ENCODE measurements at places on chromosomes 6 and 20. TPM values are rescaled to one million over a fixed set of nuclear protein-coding genes. Genes with fewer than 3 reads are reported as not detected.

GRCh38 chr6:91087908-91088307 lies 501.0 kb upstream of the MAP3K7 start:
- no peak for DNase-seq

DNA sequence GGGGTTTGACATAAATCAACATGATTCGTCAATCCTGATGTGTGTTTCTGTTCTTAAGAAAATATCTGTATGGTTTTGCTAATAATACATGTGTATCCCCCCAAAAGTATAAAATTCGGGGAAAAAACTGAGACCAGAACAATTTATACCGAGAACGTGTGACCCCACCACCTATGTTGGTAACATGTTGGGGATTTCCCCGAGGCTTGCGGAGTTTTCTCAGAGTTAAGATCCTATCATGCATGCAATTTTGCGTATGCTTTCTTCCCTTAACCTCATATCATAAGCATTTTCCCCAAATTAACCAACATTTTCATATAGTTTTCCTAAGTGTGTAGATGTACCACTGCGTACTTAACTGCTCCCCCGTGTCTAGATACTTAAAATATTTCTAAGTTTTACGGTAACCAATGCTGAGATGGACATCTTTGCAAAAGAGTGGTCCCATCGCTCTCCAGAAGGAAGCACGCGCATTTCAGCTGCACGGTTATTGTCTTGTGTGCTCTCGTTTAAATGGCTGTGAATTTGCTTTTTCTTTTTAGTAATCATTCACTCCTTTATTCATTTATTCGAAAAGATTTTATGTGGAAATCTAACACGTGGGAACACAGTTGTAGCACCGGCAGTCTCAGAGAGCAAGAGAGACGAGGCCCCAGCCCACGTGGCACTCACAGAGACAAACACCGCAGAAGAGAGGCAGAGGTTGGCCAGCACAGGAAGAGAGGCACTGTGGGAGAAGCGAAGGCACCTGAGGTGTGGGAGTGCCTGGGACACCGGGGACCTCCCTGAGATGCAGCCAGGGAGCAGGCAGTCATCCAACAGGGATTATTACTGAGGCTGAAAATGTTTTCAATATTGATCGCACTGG lies 13.2 kb upstream of the IRF4 start:
- no peak for DNase-seq

The APOBEC2 gene
- total RNA-seq, result not detected

The SYCP2L gene
- 0.57 TPM for total RNA-seq

- no peak for DNase-seq
These were observed 49.2 kb downstream of the KHDC1L start for GRCh38 chr6:73176057-73176456.

The GOPC gene
- 31.4 TPM for total RNA-seq

GRCh38 chr20:35369804-35370203 lies 42.0 kb downstream of the UQCC1 start:
- no peak for DNase-seq

The METTL24 gene
- total RNA-seq, result 23.5 TPM

DNA sequence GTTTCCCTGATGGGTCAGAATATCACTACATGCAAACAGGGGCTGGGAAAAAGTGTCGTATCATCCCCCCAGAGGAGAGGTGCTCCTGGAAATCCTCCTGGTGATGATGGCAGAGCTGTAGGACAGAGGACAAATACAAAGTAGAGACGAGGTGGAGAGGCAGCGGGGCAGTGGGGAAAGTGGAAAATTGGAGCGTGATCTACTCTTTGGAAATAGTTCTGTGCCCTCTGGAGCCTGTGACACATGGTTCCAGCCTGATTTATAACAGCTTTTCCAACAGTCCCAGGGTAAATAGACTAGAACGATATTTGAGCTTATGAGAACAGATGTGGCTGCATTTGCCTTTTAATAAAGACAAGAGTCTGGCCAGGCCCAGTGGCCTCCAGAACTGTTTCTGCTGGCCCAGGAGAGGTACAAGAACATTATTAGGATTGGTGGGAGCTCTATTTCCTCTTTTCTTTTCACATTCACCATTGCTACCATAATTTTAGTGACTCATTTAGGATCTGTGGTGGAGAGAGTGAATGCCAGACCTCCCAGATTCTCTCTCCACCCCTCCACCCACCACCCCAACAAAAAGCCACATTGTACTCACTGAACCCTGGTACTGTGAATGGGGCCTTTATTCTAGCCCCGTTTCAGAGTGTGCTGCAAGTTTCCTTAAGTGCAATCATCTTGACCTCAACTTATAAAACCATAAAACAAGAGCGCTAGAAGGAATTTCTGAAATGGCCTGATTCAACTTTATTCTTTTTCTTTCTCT lies 78.3 kb downstream of the BTBD3 start:
- no peak for DNase-seq

The NHLRC1 gene
- 3.6 TPM for total RNA-seq

- no peak for DNase-seq
These were observed 176.7 kb upstream of the COL21A1 start for GRCh38 chr6:56424064-56424463.

DNA sequence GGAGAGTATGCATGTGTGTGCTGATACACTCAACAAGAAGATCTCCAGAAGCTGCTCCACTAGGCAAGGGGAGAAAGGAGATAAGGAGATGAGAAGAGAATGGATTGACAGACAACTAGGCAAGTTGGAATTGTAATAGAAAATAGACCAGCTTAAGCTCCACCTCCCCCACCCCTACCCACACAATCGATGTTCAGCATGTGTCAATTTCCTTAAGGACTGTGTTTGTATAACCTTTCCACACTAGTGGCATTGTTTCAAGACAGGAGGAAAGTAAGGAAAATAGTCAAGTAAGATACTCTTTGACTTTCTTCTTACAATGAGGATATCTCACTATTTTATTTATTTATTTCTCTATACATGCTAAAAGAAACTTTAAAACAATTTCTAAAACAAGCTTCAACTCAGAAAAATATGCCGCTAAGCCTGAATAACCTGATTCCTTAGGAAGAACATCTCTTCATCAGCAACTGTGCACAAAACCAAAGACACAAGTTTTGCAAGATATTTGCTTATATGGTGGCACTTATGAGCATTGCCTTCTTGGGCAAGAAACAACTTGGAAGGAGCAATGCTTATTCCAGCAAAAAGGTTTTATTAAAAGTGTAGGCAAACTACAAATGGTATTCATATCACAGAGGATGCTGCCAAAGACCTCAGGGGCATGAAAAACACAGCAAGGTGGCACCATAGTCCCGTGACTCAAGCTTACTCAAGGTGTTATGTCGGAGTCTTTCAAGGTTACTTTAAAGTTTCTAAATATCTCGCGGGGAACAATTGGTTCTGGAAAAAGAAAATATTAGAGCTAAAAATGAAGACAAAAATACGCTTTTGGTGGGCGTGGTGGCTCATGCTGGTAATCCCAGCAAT lies 249.1 kb downstream of the COL12A1 start:
- DNase-seq, result no peak

GRCh38 chr6:72657407-72658197 lies 35.7 kb downstream of the KCNQ5 start:
- DNase-seq, result no peak

Data from mucosa of descending colon (tissue), 3 donors.